ENCODE measurements at places on chromosomes 3 and 15. TPM values are rescaled to one million over a fixed set of nuclear protein-coding genes. Genes with fewer than 3 reads are reported as not detected.

GRCh38 chr3:33918126-33918756, 119.8 kb downstream of the PDCD6IP start:
- peak; percentile 22 for DNase-seq

- DNase-seq = no peak
Observed at GRCh38 chr3:67587811-67588210, 66.6 kb downstream of the SUCLG2 start.

GRCh38 chr15:52392008-52392687, 96.5 kb upstream of the MYO5C start:
- no peak for DNase-seq

DNA sequence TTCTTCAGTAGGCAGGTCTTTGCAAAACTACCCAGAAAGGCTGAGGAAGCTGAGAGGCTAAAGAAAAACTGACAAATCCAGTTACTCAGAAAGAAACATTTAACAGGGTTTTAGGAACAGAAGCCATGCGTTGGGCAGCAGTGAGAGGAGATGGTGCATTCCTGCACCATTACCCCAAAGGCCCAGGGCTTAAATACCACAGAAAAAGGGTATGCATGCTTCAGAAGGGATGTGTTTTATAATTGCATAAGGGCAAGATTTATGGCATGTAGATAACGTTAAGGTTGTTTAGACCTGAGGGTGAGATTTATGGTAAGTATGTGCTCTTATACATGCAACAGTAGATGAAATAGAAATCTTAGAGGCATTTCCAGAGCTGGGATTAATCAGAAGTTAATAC, 10.0 kb downstream of the C3orf52 start:
- no peak for DNase-seq

- peak; percentile 61 for DNase-seq
Observed at GRCh38 chr15:81023483-81024264, 23.0 kb downstream of the TLNRD1 start.

DNA sequence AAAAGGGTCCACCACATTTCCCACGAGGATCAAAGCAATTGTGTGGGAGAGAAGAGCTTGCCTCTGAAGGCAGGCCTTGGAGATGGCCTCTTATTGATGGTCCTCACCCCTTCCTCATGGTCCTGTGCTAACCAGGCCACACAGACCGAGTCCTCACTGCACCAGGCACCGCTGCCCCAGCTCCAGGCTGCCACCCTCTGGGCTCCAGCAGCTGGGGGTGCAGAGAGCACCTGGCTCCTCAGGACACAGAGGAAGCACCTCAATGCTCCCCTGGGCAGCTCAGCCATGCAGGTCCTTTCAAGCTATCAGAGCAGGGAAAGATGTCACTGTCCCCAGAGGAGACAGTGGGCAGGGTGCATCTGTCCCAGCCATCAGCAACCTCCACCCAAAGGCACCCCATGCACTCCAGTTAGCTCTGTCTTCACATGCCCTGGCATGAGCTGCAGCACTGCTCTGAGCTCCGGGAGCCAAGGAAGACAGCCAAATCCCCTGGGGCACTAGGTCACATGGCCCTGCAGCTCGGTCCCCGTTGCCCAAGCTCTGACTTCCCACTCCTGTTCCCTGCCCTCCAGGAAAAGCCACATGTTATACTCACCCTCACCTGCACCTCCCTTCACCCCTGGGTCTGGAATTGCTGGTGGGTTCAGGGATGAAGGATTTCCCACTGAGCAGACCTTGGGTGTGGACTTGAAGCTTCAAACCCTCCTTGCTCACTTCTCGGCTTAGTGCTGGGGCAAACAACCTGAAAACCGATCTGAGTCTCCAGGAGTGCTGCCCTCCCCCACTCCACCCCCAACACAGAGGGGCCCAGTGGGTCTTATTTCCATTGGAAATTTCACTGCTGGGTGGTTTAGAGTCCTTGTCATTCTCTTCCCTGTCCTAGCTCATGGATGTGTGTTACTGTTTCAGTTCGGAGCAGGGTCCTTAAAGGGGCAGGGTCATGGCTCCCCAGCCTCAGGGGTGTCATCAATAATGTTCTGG, 32.6 kb downstream of the ALS2CL start:
- no peak for DNase-seq

DNA sequence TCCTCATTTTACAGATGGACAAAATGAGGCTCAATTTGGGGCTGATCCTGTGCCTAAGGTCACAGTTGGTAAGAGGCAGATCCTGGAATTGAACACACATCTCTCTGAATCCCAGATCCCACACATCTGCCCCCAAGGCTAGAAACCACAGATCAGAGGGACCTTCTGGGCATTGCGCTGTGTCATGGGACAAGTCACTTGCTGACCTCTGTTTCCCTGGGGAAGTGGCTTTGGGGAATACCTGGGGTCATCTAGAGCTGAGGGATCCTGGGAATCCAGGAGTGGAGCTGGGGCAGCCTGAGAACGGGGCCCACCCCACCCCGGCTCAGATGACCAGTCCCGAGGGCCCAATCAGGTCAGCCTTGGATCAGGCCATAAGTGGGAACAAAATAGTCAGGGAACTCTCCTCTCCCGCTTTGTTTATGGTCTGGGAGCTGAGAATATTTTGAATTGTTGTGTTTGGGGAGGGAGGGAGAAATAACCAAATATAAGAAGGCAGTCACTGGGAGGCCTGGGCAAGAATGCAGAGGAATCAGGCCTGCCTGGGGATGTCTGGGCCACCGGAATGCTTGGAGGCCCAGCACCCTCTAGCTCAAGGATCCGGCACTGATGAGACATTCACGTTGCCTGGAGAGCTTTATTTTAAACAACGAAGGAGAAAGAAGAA, 8.8 kb upstream of the SLC6A6 start:
- peak; percentile 33 for DNase-seq

GRCh38 chr3:20563251-20563650, 377.2 kb upstream of the SGO1 start:
- DNase-seq = no peak

DNA sequence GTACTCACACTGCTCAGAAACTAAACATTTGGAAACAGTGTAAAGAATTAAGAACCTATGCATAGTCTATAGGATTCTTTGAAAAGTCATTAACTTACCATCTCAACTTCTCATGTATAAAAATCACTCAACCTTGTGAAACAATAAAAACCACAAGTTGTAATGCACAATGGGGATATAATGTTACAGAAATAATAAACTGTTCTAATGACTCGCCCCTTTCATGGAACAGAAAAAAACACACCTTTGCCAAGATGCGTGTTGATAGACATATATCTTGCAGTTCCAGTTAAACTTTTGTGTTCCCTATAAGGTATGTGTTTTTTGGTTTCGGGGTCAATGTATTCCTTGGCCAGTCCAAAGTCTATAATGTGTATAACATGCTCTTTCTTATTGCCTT, 50.8 kb upstream of the PPIB start:
- DNase-seq = no peak

GRCh38 chr3:134073583-134073945, 43.8 kb upstream of the SLCO2A1 start:
- no peak for DNase-seq

Gene FSD2
- not detected for total RNA-seq

Gene KLF15
- 0.29 TPM for total RNA-seq

Data from astrocyte (in vitro differentiated cells and primary cell).